ENCODE measurements at places on chromosomes 11 and 22.

DNA sequence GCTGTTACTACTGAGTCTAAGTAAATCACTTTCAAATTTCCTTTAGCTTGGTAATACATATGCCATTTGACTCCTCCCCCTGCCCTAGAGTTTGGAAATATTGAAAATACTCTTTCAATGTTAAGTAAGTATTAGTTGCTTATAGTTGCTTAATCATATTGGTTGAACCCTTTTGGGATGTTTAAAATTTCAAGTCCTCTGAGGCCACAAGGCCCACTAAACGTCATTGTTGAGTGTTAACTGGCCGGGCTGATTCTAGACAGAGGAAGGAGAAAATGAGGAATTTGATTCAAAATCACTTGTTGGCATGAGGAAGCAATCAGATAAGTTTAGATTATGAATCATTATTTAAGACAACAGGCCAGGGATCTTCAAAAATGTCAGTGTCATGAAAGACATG lies 8.5 kb downstream of the NAV2 start:
- DNase-seq: no peak

DNA sequence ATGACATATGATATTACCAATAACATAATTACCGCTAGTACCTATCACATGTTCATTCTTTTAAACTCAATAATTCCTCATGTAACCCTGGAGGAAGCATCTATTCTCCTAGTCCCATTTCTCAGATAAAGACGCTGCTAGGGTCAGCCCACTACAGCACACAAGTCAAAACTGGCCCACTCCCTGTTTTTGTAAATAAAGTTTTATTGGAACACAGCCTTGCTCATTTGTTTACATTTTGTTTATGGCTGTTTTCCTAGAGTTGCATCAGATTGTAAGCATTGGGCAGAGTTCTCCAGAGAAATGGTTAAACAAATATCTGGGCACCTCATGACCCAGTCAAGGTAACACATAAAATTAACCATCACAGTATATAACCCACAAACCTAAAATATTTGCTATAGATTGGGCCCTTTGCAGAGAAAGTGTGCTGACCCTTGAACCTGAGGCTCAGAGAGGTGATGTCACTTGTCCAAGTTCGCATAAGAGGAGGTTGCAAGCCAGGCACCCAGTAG lies 36.8 kb downstream of the MN1 start:
- DNase-seq: peak; percentile 50

GRCh38 chr11:131353766-131354165 lies 16.6 kb upstream of the NTM start:
- no peak for DNase-seq

DNA sequence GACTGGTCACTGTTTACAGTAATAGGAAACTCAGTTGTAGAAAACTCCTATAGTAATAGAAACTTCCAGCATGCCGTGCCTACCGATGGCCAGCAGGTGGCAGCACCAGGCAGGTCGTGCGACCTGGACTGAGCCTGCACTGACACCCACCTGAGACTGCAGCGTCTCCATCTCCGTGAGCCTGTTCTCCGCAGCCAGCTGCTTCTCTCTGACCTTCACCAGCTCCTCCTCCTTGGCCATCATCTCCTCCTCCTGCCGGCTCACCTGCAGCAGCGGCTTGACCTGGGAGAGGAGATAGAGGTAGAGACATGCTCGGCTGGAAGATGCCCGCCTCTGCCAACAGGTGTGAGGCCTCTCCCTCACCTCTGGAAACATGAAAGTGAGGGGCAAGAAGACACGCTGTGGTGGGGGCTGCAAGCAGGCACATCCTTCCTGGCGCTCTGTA lies 48.5 kb downstream of the APOL1 start:
- DNase-seq: peak; percentile 48

DNA sequence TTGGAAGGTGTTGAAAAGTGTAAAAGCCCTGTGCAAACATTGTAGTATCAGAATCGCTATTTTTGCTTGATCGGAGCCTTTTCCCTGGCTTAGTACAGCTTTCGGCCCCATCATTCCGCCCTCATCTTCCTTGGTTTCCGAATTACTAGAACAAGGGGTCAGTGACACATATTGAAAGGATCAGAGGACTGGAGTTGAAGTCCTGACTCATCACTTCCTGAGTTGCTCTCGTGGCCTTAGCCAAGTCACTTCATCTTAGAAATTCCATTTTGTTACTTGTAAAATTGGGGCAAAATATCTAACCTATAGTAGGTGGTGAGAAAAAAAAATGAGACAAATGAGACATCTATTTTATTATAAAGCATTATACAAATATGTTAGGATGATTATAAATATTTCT lies 375.0 kb downstream of the NTM start:
- DNase-seq: no peak

DNA sequence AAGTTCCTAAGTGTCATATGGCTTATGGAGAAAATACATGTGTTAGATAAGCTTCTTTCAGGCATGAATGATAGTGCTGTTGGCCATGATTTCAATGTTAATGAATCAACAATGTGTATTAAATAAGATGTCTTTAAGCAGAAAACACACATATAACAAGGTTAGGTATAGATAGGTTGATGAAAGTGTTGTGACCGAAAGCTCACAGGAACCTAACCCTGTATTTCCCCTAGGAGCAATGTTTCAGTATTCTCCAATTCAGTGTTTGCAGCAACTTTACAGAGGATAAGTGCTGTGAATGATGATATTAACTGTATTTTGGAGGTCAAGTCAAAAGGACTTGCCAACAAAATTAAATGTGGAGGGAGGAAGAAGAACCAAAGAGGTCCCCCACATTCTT lies 82.8 kb upstream of the PRDM11 start:
- no peak for DNase-seq

DNA sequence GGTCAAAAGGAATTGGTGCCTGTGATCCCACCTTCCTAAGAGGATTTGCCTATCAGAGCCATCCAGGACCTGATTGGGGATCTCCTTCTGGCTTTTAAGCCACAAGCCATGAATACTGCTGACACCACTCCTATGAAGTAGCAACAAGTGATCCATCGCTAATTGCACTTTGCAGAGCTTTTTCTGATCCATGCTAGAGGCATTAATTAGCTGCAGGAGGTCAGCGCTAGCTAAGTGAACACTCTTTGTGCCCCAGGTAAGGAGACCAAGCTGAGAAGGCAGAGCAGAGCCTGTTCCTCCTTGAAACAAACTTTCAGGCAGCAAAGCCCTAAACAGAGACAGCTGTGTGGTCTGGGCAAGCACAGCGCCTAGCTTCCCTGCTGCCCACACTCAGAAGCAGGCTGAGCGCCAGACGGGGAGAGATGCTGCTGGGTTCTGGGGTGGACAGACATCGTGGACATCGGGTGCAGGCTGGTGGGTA lies 122.2 kb downstream of the ABTB2 start:
- DNase-seq: no peak

GRCh38 chr11:129457321-129457720 lies 81.7 kb downstream of the BARX2 start:
- peak; percentile 69 for DNase-seq

- no peak for DNase-seq
Measured at GRCh38 chr11:17063171-17064002, 14.1 kb downstream of the RPS13 start.

- DNase-seq: no peak
Measured at GRCh38 chr11:24575392-24575791, 78.5 kb downstream of the LUZP2 start.

DNA sequence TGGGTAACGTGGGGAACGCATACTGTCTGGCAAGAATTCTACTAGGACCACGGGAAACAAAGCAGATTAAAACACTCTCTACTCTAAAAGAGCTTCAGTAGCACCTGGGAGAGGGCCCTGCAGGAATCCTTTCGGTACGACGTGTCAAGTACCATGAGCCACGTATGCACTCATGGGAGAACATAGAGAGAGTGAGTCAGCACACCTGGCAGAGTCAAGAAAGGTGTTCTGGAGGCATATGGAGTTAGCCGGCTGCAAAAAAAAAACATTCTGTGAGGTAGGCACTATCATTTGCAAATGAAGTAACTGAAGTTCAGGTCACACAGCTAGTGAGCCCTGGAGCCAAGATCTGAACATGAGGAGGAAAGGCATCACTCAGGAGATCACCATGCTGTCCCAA lies 71.1 kb upstream of the BID start:
- DNase-seq: no peak

GRCh38 chr11:101974771-101975170 lies 58.4 kb upstream of the ANGPTL5 start:
- DNase-seq: no peak

DNA sequence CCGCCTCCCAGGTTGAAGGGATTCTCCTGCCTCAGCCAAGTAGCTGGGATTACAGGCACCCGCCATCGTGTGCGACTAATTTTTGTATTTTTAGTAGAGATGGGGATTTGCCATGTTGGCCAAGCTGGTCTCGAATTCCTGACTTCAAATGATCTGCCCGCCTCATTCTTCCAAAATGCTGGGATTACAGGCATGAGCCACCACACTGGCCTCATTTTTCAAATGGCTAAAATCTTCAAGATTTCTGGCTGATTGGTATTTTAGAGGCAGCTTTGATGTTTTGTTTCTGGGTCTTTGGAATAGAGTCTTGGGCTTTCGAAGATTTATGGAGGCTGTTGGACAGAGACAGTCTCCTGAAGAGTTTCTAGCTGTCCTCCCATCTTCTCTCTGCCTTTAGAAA lies 5.8 kb upstream of the SLC3A2 start:
- DNase-seq: no peak

DNA sequence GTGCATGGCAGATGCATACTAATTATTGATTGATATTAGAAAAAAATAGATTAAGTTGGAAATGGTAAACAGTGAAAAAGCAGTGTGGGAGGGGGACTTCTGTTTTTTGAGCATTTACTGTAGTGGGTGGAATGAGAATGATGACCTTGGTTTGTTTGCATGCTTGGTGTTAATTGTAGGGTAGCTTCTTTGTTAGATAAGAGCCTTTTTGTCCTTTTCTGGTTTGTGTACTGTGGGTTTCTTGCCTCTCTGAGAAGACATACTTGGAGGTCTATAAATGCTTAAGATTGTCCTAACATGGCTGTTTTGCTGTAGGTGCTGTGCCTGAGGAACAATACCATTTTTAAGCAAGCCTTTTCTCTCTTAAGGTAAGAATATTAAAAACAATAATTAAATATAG lies 17.0 kb downstream of the MRPL48 start:
- no peak for DNase-seq

GRCh38 chr11:76152086-76152681 lies 54.1 kb downstream of the WNT11 start:
- no peak for DNase-seq

GRCh38 chr11:42596576-42597145 lies 715.1 kb upstream of the API5 start:
- DNase-seq: no peak

DNA sequence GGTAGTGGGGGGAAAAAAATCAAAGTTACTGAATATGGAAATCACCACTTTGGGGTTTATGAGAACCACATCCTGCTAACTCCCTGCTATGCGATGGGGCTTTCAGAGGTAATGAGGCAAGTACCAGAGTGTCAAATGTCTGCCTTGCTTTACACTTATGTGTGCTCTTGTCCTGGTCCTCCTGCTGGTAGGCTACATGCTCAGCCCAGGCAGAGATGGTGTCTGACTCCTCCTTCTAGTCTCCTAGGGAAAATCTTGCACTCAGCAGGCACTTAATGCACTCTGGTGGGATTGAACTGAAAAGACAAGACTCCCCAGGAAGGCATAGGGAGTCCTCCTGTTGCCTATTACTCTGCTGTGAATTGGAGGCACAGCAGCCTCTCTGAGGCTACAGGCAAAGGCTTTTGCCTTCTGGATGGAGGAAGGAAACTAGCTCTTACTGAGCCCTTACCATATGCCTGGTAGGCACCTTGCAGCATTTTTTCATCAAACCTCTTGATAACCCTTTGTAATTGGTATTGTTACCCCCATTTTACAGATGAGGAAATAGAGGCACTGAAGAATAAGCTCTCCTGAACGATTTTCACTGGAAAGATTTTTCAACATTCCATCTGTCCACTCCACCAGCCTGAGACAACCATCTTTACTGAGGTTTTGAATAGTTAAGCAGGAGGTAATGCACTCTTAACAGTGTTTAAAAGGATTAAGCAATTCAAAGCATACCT lies 132.1 kb upstream of the PAX6 start:
- DNase-seq: no peak

DNA sequence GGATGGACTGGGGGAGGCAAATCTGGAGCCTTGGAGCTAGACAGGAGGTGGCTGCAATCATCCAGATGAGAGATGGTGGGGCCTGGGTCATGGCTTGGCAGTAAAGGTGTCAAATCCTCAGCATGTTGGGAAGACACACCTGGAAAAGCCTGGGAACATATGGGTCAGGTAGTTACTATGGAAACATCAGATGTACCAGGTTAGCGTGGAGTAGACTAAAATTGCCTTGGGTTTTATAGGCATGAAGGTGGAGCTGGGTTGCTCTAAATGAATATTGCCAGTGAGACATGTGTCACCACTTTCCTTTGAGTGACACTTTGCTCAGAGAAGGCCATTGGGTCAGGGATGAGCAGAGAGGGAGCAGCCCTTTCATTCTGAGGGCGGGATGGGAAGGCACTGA lies 473.7 kb downstream of the TBC1D22A start:
- no peak for DNase-seq

DNA sequence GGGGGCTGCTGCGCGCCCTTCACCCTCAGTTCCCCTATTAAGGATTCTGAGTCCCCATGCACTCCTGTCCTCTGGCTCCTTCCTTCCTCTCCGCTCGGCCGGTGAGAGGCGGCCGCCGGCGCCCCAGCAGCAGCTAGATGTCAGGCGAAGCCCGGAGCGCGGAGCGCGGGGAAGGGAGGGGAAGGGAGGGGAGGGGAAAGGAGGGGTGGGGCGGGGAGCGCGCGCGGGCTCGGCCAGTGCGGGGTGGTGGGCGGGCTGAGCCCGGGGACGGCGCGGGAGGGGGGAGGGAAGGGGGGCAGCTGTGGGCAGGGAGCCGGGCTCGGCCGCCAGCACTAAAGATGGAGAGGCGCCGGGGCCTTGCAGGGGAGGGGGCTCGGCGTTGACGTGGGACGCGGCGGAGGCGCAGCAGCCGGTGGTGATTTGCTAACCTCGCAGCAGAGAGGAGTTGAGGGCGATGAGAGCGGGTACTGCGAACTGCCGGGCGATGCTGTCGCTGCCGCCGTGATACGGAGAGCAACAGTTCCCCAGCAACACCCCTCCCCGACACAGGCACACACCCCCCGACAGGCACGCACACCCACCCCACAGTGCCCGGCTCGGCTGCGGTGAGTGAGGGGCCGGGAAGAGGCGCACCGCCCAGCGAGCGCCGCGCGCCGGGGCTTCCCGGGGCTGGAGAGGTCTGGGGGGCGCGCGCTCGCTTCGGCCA lies at the start of gene ZBTB16:
Gene ZBTB16, plus strand, starts transcription at position 434 of the 706 bp plus-strand sequence. CDS start 3,590 bp downstream, outside the sequence.
- peak; percentile 61 for DNase-seq

DNA sequence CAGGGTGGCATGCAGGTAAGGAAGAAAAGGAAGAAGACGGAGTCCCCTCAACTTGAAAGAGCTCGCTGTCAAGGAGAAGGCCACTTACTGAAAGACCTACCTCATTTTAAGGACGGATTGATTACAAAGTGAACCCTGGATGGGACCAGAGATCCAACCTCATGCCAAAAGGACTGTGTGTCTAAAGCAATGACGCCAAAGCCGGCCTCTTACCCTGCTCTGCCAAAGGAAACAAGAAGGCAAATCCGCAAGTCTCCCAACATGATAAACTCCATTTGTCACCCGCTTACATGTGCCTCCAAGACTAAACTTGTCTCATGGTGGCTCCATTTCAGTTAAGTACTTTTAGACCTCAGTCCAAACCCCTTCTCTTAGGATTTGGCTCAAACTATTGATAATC lies 148.7 kb upstream of the MTMR2 start:
- DNase-seq: no peak

GRCh38 chr22:27564806-27565205 lies 236.8 kb downstream of the MN1 start:
- DNase-seq: no peak

- DNase-seq: no peak
Measured at GRCh38 chr11:35714882-35715627, 52.5 kb downstream of the TRIM44 start.
